ENCODE measurements at places on chromosomes 11 and 22.

DNA sequence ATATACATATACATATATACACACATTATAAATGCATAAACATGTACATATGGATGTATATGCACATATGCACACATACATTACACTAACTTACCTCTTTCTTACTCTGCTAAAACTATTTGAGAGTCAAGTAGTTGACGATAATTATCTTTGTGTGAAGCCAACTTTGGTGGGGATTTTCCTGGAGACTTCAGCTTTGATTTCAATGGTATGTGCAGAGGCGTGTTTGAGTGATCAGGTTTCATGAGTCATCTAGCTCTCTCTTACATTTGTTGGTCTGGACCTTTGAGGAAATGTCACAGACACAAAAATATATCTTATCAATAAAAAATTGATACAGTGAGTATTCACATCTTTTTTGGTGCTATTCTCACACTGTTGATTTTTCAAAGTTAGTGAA, 769.1 kb upstream of the LUZP2 start:
- DNase-seq, result peak; percentile 55

DNA sequence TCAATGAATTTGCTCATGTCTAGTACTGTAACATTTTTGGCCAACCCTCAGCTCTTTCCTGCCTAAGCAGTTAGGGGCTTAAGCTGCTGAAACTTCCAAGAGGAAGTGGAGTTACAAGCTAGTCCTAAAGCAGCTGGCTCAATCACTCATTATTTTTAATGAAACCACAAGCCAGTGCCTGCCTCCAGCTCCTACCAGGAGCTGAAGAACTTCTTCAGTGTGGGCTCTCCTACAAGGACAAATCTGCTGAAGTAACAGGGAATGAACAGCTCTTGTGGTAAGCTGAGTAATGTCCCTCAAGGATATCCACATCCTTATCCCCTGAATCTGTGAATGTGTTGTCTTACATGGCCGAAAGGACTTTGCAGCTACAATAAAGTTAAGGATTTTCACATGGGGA, 112.5 kb downstream of the BBOX1 start:
- DNase-seq, result no peak

- DNase-seq, result no peak
Observed at GRCh38 chr11:79167510-79168188, 273.2 kb downstream of the TENM4 start.

DNA sequence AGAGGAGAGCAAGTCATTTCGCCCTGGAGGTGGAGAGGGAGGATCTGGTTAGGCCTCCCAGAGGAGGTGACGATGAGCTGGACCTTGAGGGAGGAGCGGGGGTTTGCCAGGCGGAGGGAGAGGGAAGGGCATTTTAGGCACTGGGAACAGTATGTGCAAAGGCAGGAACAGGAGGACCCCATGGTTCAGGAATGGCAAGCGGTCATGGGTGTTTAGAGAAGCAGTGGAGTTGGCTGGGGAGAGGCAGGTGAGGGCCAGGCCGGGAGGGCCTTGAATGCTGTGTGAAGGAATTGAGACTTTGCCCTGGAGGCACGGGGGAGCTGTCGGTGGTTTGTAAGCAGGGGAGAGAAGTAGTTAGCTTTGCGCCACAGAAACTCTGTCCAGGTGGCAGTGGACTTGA, 10.3 kb downstream of the PRDM11 start:
- DNase-seq, result no peak

- no peak for DNase-seq
Observed at GRCh38 chr11:44179173-44179572, 83.7 kb downstream of the EXT2 start.

DNA sequence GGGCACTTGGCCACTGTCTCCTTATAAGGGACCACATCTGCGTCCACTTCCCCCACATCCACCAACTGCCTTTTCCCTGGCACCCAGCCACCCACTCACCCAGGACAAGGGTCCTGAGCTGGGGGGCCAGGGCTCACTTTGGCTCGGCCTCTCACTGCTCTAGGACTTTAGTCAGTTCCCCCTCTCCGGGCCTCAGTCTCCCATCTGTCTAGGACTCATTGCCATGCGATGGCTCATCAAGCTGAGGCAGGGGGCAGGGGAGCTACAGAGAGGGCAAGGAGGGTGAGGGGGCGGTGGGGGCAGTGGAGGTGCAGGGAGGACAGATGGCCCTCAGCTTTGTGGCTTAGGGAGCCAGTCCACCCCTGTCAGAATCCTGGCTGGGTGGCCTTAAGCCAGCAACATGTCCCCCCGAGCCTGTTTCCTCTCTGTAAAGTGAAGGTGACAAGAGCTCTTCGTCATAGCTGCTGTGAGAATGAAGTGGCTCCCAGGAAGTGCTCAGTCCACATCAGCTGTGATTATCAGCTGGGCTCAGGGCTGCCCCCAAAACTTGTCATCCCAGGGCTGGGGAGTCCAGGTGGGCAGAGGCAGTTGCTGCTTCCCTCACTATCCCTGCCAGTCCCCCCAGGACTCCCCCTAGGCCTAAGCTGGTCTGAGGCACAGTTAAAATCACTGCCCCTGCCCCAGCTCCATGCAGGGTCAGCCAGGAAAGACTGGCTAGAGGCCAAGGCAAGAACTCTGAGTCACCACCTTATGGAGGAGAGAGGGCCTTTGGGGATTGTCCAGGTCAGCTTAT, 14.9 kb downstream of the RAC2 start:
- peak; percentile 46 for DNase-seq

DNA sequence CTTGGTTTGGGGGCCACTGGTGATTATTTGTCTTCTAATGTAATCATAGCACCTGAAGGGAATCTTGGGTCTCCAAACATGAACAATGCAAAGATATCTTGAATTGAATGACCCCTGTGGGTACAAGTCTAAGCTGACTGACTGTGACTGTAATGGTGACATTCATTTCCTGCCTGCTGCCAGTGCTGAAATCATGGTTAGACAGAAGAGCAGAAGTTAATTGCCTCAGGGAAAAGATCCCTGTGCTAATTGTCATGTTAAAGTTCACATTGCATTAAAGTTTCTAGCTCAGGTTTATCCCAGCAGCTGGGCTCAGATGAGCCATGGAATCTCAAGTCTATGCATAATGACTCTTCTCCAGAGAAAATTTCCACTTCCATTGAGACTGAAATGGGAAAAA, 772.0 kb downstream of the ETS1 start:
- no peak for DNase-seq

GRCh38 chr11:10379871-10380568, 75.0 kb upstream of the AMPD3 start:
- DNase-seq, result no peak

DNA sequence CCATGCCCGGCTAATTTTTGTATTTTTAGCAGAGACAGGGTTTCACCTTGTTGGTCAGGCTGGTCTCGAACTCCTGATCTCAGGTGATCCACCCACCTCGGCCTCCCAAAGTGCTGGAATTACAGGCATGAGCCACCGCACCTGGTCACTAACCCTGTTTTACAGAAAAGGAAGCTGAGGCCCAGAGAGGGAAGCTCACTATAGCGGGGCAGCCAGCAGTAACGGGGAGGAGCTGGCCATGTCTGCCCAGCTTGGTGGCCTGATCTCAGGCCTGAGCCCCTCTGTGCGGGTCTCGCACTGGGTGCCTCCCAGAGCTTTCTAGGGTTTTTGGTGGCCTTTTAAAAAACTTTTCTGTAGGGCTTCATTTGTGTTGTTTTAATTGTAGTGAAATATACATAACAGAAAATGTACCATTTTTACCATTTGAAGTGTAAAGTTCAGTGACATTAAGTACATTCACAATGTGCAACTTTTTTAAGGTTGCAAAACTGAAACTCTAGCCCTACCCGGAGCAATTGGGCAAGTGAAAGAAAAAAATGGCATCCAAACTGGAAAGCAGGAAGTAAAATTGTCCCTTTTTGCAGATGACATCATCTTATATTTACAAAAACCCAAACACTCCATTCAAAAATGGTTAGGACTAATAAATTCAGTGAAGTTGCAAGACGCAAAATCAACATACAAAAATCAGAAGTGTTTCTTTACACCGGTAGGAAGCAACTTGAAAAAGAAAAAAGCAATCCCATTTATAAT, 14.5 kb upstream of the CYTH4 start:
- DNase-seq, result no peak

GRCh38 chr11:57251037-57251436, 14.0 kb upstream of the APLNR start:
- no peak for DNase-seq

DNA sequence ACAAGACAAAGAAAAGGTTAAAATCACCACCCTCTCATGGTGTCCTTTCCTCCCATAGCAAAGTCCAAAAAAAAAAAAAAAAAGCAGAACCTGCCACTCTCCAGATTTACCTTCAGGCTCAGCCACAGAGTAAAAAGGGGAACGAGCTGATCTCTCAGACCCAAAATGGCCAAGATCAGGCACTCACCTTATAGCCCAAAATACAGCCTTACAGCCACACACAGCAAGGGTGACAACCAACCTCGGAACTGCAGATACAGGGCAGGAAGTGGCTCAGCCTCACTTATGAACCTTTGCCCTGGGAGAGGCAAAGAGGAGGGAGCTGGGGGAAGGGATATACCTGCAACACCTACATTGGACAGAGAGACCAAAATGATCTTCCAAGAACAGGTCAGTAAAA, 4.5 kb downstream of the FHIP1B start:
- no peak for DNase-seq
